ENCODE measurements at places on chromosomes 12 and 14. TPM values are rescaled to one million over a fixed set of nuclear protein-coding genes. Genes with fewer than 3 reads are reported as not detected.

The CRIP2 gene
- 152 TPM for total RNA-seq

The ISCU gene
- total RNA-seq, result 77.0 TPM

- DNase-seq, result peak; percentile 65
These were observed 441 bp downstream of the RAB5B start for GRCh38 chr12:55974308-55974730.

DNA sequence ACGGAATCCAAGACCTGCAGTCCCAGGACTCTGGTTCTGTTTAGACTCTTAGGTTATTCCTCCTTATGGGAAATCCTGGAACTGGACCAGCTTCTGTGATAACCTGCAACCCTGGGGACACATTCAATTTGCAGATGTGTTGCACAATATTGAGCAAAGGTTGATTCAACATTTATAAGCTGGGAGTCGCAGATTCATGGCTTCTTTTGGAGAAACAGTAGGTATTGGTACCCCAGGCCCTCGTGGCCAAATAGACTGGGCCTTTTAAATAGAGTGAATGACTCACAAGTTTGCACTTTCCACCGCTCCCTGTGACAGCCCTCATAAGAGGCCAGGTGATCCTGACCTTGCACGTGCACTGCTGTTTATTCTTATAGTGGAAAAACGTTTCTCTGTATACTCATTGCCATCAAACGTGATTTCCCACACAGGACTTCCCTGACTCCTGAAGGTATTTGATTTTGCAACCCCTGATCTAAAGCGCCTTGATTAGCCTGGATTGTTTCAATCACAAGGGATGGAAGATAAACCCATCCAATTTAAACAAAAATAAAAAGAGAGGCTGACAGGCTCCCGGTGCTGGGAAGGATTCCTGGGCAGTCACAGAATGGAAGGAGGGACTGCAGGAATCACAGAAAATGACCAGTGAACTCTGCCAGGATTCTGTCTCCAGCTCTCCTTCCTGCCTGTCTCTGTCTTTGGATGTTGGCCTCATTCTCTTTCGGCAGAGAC is 98.0 kb downstream of the VCPKMT start:
- DNase-seq, result peak; percentile 76

- no peak for DNase-seq
These were observed 15.8 kb downstream of the C12orf43 start for GRCh38 chr12:121000530-121000929.

The CCND2 gene
- total RNA-seq, result 141 TPM

GRCh38 chr12:62841846-62842245 is 93.1 kb downstream of the PPM1H start:
- DNase-seq, result peak; percentile 10

GRCh38 chr12:3304436-3305165 is 186.4 kb upstream of the PRMT8 start:
- DNase-seq, result peak; percentile 95

- peak; percentile 45 for DNase-seq
These were observed 3.5 kb downstream of the HMGA2 start for GRCh38 chr12:65827827-65828231.

DNA sequence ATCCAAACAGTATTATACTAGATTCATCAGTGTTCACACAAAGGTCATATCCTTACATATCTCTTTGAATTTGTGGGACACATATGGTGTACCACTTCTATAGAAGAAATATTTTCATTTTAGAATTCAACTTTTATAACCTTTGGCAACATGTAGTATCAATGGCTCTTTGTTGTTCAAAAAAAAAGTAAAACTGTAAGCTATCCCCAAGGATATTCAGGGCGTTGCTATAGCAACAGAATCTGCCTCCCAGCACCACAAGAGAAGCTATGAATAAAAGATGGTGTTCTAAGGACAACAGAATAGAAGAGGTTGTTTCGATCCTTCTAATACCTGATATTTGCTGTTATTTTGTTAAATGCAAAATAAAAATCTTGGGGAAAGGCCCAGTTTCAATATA is 139.3 kb downstream of the BRMS1L start:
- no peak for DNase-seq

The P2RX2 gene
- not detected for total RNA-seq

DNA sequence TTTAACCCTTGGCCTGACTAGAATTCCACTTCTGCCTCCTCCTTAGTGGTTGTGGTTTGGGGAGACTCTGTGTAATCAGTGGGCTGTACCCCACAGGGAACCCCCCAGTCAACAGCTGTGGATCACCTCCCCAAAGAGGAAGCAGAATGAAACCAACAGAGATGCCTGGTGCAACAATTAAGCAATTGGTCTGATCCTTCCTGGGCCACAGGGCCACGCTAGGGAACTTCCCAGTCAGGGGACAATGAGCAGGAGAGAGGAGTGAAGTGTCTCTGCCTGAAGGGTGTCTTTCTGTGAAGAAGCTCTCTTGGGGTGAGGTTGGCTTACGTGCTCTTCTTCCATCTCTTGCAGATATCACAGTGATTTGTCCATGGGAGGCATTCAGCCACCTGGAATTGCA is 8.2 kb downstream of the PDE6H start:
- no peak for DNase-seq

- peak; percentile 63 for DNase-seq
These were observed 1.2 kb downstream of the SSTR1 start for GRCh38 chr14:38208618-38209562.

The CCNB1IP1 gene
- 30.6 TPM for total RNA-seq

The ACAD10 gene
- 10.9 TPM for total RNA-seq

DNA sequence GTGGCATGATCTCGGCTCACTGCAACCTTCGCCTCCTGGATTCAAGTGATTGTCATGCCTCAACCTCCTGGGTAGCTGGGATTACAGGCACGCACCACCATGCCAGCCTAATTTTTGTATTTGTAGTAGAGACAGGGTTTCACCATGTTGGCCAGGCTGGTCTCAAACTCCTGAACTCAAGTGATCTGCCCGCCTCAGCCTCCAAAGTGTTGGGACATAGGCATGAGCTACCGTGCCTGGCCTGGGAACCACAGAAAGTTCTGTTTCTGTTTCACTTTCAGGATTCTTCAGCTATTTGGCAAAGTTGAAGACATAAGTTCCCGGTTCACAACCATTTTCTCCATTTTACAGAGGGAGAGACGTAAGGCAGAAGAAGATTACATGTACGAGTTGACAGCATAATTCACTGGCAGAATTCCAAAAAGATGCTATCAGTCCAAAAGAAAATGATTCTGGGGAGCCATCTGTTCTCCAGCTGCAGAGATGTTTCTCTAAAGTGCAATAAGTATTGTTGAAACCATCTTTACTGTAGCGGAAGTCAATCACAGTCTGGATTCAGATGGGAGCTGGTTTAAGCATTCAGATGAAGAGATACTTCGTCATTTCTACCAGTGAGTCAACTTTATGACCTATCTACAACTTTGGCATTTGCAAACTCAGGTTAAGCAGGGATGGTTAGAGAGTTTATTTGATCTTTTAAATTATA is 8.1 kb upstream of the RNF34 start:
- DNase-seq, result no peak

- no peak for DNase-seq
These were observed 459.5 kb downstream of the RMST start for GRCh38 chr12:97921979-97922722.

The MTA1 gene
- 22.2 TPM for total RNA-seq

- no peak for DNase-seq
These were observed 19.4 kb upstream of the GNPTAB start for GRCh38 chr12:101850199-101850598.

The DDIT3 gene
- 12.5 TPM for total RNA-seq

DNA sequence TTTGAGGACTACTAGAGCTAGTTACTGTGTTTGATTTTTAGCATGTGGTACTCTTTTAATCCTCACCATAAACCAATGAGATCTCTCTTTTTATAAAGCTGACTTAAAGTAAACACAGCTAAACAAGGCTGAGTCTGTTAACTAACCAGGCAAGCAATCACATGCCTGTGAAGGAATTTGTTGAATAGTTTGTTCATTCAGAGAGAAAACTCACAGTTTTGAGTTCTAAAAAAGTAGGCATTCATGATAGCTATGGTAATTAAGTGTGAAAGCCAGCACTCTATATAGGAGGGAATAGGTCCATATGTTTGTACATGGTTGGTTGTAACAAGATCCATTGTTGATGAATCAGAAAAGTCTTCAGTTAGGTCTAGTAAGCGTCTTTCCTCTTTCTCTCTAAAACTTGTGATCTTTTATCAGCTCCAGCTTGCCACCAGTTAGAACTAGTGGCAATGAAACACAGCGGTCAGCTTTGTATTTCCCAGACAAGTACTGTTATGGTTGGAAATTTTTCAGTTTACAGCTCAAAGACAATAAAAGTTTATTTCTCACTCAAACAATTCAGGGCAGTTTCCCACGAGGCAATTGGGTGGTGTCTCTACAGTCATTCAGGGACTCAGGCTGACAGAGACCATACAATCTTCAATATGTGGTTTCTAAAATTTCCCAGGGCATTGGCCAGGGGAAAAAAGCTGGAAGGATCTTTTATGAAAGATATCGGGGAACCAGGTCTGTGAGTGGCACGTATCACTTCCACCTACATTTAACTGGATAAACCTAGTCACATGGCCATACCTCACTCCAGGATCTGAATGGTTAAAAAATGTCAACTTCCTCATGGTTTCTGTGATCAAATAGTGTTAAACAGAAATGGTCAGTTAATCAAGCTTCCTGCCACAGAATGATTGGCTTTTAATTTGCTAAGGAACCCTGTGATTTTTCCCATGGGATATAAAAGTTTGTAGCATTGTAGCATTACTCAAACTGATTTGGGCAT is 203.1 kb downstream of the KIF21A start:
- no peak for DNase-seq

DNA sequence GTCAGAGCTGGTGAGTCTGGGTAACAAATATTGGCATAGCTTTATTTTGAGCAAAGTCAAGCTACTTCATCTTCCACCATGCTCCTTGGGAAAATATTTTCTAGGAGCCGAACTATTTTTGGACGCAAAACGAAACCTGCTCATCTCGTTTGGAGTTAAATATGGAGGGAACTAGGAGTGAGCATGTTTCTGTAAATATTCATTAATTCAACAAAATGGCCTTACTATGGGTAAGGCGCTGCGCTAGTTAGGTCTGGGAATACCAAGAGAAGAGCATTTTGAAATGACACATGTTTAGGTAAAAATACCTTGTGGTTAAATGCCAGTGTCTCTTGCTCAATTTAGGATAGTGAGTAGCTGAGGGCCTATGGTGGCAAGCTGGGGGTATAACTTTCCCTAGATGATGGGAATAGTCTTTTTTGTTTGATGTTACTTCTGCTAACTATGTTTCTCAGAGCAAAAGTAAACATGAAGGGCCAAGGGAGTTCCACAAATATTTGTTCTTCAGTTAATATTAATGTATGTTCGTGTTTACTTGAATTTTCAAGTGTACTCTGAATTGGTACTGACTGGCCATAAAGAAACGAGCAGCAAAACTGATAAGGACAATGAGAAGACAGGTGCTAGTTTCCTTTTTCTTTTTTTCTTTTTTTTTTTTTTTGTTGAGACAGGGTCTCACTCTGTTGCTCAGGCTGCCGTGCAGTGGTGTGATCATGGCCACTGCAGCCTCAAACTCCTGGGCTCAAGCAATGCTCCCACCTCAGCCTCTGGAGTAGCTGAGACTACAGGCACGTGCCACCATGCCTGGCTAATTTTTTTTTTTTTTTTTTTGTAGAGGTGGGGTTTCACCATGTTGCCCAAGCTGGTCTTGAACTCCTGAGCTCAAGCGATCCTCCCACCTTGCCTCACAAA is 77.7 kb downstream of the MAP1LC3B2 start:
- no peak for DNase-seq

The SERPINA3 gene
- total RNA-seq, result under 0.01 TPM

GRCh38 chr14:98379830-98380229 is 892.2 kb downstream of the BCL11B start:
- DNase-seq, result no peak

DNA sequence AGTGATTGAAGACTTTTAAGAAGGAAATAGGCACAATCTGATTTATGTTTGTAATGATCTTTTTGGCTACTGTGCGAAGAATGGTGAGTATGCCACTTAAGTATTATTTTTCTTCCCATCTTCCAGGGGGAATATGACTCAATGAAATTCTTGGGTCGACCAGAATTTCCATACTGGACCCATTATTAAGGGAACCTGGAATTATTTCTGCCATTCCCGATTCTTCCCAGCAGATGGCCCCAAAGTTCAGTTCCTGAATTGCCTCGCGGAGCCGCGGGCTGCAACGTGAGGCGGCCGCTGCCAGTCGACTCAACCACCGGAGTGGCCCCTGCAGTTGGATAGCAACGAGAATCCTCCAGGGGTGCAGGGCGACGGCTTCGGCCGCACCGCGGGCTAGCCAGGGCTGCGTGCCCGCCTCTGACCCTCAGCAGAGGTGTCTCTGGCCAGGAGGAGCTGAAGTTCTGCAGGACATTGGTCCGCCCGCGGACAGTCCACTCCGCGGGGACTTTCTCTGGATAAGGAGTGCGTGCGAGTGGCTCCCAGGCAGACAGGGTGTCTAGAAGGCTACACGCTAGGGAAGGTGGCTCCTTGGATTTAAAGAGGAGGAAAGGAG is 628 bp upstream of the TSHR start:
- peak; percentile 76 for DNase-seq

DNA sequence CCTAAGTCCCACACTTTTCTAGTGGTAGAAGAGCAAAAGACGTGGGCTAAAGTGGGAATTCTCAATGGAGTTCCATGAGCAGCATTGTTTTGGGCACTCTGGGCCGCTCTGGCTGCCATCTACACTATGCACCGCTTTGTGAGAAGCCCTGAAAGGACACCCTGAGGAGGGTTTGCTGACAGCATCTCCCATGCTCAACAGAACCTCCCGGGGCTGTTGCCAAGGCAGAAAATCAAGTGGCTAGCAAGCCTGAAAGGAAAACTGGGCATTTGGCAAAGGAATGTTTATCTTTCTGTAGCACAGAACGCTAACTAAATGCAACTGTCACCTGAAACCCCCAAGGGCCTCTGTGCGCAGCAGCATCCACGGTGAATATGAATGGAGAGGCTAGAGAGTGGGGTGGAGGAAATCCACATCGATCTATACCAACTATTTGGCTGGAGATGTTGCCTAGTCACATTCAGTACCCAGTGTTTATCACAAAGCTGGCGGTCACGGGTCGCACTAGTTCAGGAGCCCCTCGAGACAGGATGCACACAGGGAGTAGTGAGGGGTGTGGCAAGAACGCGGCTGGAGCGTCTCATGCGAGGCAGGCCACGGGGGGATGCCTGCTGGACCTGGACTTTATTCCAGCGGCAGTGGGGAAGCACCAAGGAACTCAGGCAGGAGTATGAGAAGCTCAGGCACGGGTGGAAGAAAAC is 14.2 kb downstream of the APPL2 start:
- no peak for DNase-seq

GRCh38 chr12:13981990-13982389 is 588 bp upstream of the GRIN2B start:
- DNase-seq, result no peak

The PMEL gene
- 0.20 TPM for total RNA-seq

DNA sequence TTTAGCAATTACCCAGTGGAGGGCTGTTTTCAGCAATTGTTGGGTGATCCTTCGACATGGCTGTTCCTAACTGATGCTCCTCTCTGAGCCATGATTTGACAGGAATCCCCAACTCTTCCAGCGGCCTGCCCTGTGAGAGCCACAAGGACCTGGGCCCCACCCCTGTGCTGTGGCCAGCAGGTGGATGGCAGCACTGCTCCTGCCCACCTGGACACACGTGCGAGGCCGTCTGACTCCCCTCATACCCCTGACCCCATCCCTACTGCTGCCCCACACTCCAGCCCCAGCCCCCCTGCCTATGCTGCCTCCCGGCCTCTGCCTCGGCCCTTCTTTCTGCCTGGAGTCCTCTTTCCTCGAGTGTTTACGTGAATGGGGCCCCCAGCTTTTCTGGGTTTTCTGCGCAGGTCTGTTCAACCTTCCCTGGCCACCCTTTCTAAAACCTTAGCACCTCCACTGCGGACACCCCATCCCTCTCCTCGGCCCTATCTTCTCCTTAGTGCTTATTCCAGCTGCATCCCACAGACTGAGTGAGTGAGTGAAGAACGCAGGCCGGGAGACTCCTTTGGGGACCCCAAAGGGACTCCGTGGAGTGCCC is 111.4 kb downstream of the DICER1 start:
- DNase-seq, result no peak

Measured in lung microvascular endothelial cell (primary cell).